ENCODE measurements at places on chromosomes 2 and 18.

DNA sequence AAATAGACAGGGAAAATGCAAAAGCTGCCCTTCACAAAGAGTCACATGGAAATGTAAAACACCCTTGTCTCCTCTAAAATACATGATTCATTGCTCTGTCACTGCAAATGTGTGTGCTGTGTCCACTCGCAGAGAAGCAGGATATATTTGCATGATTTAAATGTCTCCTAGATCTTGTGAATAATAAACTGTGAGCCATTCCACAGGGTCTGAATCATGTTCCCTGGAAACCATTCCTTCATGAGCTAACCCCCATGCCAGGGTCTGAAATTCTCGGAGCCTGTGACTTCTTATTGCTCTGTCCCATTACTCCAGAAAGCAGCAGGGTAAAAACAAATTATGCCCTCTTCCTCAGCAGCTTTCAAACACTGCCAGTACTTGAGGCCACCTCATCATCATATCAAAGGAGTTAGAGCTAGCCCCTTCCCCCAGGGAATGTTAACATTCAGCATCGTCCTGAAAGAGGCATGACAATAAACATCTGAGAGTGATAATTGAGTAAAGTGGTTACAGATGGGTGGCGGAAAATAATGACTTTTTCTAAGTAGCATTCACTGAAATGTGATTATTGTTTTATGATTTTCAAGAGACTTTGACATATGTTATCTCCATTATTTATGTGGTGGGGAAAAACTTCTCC is 11.7 kb upstream of the CNGA3 start:
- no peak for DNase-seq

DNA sequence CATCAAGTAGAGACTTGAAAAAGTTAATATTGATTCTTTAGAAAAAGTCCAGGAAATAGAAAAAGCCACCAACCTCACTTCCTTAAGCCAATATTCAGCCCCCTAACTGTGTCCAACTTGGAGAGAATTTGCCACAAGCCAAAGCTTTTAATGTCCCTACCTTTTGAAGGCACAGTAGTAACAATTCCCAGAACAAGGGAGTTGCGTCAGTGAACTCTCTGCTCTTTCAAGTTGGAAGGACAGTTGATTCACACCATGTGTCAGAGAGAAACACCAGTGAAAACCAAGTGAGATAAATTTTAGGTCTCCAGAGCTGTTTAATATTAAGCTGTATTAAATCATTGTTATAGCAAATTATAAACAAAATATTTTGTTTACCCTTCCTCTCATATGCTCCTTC is 66.1 kb downstream of the EXOC6B start:
- no peak for DNase-seq

DNA sequence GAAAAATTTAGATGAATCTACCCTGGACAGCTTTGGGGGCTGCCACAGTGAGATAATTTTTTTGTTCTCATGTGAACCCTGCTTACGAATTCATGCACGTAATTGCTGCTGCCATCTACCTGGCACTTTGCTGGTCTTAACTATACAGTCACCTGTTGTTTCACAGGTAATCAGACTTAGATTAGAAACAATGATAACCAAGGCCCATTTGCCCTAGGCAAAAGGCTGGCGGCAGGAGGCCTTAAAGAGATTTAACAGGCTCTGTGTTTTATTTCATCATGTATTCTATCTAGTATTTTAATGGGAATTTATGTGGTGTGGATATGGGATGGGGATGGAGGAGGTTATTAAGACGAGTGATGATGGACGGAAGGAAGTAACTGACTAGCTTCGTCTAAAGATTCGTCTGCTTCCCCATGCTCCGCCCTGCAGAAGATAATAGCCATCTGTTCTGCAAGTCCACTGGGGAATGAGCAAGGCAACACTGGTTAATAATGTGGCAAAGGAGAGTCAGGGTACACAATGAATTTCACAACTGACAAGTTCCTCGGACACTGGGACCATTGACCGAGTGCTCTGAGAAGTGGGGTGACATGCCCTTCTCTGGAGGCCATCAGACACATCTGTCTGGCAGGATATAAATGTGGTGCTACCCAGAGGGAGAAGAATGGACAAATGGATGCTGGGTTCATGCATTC is 291.8 kb upstream of the TNP1 start:
- no peak for DNase-seq

GRCh38 chr2:233087713-233088112 is 27.6 kb downstream of the INPP5D start:
- no peak for DNase-seq

GRCh38 chr2:72974436-72974754 is 57.1 kb downstream of the EMX1 start:
- no peak for DNase-seq

DNA sequence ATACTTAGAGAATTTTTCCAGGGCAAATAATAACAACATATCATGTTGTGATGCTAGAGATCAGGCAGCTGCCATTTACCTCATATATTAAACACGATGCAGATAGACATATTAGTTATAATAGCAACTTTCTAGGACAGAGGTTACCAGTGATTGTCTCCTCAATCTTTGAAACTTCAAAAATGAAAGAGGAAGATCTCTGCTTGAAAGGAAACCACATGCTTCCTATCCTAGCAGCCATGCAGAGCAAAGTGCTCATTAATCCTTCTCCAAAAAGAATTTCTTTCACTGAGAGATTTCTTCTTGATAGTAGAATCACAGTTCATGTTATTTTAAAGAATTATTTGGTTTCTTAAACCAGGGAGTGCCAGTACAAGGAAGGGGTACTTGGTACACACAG is 317.2 kb downstream of the CPS1 start:
- no peak for DNase-seq

- no peak for DNase-seq
Measured at GRCh38 chr2:152537081-152537651, 180.1 kb downstream of the PRPF40A start.

- DNase-seq = no peak
Measured at GRCh38 chr18:48724939-48725338, 186.1 kb downstream of the CTIF start.

DNA sequence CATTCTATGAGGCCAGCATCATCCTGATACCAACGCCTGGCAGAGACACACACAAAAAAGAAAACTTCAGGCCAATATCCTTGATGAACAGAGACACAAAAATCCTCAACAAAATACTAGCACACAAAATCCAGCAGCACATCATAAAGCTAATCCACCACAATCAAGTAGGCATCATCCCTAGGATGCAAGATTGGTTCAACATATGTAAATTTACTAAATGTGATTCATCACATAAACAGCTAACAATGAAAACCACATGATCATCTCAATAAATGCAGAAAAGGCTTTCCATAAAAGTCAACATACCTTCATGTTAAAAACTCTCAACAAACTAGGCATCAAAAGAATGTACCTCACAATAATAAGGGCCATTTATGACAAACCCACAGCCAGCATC is 65.3 kb downstream of the WDPCP start:
- DNase-seq = no peak

- no peak for DNase-seq
Measured at GRCh38 chr2:42296226-42296625, 64.8 kb downstream of the COX7A2L start.

- DNase-seq = no peak
Measured at GRCh38 chr2:25817630-25818029, 60.7 kb downstream of the ASXL2 start.

- DNase-seq = no peak
Measured at GRCh38 chr2:102478686-102479470, 5.9 kb downstream of the SLC9A4 start.

GRCh38 chr2:107412209-107412904 is 414.3 kb upstream of the RGPD4 start:
- DNase-seq = no peak

DNA sequence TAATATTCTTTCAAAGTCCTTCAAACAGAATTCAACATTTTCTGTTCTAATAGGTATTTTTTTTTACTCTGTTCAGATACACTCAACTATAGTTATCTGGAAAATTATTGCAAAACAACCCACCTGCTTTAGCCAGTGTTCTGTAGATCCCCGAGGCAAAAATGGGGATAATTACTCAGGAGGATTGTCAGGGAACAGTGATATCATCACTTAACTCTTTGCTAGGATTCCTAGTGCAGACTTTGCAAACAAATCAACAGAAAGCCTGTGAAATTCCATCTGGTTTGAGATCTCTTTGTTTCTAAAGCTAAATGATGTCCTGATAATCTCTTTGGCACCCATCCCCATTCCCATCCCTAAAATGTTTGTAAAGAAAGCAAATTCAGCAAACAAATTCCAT is 413.6 kb upstream of the MEIS1 start:
- DNase-seq = no peak

GRCh38 chr2:207802650-207803049 is 32.9 kb upstream of the FZD5 start:
- DNase-seq = no peak

- DNase-seq = no peak
Measured at GRCh38 chr18:62522178-62522503, 684 bp upstream of the ZCCHC2 start.

DNA sequence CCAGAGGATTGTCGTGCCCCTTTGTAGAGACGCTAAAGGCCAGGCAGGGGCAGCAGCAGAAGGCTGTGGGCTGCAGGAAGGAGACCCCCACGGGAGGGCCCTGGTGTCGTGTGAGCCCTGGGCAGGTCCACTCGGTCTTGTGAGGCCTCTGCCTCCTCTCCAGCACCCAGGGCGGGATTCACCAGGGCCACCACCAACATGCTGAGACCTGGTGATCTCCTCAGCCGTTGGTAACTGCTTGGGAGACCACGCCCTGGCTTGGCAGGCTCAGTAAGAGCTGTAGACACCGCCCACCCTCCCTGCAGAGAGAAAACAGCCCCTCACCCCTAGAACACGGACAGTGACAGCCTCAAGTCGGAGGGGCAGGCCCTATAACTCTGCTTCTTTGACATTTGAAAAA is 21.1 kb downstream of the MBP start:
- DNase-seq = no peak

DNA sequence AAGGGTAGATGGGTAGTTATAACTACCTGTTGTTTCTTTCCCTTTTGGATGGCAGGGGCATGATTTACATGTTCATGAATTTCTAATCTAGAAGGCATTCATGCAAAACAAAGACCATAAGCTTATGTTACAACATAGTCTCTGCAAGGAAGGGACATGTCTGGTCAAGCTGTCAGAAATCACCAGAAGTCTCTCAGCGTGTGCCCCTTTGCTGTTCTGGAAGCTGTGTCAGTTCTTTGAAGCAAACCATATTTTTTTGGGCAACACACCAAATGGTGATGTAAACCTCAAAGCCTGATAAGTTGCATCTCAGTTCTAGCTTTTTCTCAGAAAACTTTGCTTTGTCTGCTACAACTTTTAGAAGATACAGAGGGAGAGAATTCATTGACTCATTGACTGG is 173.5 kb upstream of the CTAGE1 start:
- DNase-seq = no peak

DNA sequence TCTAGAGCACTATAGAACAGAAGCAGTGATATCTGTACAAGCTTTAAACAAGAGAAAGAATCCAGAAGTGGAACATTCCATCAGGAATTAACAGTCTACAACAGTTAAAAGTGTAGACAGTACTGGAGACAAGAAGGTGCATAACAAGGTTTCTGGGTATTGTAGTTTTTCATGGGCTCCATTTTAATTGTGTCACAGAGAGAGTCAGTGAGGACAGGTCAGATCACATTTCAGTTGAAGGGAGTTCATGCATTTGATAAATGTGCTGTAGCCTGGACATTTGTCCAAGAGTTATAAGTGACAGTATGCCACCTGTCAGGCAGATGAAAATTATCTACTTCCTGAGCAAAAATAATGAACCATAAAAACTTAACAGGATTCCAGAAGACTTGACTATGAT is 328.6 kb downstream of the CNTNAP5 start:
- DNase-seq = no peak

DNA sequence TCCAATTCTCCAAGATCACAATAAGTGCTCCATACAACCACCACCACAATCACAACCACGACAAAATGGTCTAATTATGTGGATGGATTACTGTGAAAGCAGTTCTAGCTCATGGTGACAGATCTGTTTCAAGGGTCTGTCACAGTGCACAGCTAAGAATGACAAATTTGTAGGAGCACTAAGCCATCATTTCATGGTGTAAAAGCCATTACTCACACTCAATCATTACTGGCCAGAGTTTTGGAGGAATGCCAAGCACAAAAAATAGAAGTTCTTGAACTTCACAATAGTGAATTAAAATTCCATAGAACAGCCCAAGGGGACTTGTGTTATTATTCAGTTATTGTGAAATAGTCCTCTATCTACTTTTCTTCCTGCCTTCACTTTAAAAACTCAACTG is 2.3 kb downstream of the CPS1 start:
- DNase-seq = no peak

GRCh38 chr2:212723226-212723625 is 184.6 kb upstream of the ERBB4 start:
- no peak for DNase-seq

DNA sequence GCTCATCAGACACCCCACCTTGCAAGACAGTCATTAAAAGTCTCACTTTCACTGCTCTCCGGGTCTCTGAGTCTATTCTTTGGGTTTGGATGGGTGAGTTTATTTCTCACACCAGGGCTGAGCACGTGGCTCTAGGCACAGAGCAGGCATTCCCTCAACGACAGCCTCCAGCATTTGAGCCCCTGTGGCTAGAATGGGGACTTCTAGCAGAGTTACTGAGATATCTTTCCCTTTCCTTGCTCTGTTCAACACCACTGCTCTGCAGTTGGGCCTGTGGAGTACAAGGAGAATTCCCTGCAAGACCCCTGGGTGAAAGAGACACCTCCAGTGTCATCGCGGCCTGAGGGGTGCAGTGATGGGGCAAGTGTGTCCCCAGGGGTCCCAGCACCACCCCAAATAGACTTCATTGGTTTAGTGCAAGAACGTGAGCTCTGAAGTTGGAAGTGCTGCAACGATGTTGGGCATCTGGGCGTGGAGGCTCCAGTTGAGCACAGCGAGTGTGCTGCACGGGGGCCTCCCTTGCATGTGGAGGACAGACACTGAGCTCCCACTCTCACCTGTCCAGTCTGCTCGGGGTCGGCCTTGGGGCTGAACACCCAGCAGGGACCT is 184.1 kb upstream of the HS6ST1 start:
- DNase-seq = no peak

DNA sequence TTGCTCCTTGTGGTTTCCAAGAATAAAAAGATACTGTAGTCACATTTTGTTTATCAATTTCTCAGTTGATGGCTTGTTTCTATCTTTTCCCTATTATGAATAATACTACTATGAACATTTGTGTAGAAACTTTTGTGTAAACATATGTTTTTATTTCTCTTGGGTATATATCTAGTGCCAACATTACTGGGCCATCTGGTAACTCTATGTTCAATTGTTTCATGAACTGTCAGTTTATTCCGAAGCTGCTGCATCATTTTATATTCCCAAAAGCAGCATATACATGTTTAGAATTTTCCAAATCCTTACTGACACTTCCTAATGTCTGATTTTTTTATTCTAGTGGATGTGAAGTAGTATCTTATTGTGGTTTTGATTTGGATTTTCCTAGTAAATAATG is 737.6 kb upstream of the TMEFF2 start:
- DNase-seq = no peak

DNA sequence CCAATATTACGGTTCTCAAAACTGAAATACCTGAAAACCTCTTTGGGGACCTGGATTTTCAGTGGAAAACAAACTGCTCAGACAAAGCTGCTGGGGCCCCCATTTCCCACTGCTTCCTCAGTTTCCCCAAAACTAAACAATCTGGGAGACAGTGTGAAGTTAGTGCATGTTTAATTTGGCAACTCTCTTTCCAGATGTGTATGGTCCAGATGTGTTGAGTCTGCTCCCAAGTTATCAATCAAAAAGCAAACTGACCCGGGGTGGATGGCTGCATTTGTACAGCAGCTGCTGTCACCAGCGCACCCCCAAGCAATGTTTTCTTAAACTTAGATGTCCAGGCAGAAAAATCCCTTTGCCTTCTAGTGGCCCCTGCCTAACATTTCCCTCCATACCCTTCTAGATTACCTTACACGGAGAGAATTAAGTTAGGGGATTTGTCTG is 136.9 kb downstream of the COPS8 start:
- DNase-seq = no peak
